Activated CD8-positive, alpha-beta memory T cell treated with anti-CD3 and anti-CD28 coated beads, Interleukin-2, amount 50 U/mL, for 4 hours (primary cell): ENCODE measurements at places on chromosomes 16 and 17.
A peak's percentile ranks its signal among the peaks of the same experiment; 100 is the strongest.

GRCh38 chr16:46629331-46630219 is 8.4 kb upstream of the SHCBP1 start:
- no peak for DNase-seq

GRCh38 chr16:2151188-2152091 is 3.0 kb downstream of the RAB26 start:
- DNase-seq, result no peak

- no peak for DNase-seq
Measured at GRCh38 chr17:82894389-82894788, 54.6 kb upstream of the ZNF750 start.

GRCh38 chr17:55652114-55652823 is 70.4 kb downstream of the TMEM100 start:
- DNase-seq, result no peak

GRCh38 chr16:49466529-49466831 is 92.9 kb downstream of the C16orf78 start:
- DNase-seq, result no peak

GRCh38 chr16:75341564-75342307 is 90.3 kb upstream of the BCAR1 start:
- no peak for DNase-seq

- no peak for DNase-seq
Measured at GRCh38 chr16:1900452-1900774, 17.8 kb downstream of the HS3ST6 start.

DNA sequence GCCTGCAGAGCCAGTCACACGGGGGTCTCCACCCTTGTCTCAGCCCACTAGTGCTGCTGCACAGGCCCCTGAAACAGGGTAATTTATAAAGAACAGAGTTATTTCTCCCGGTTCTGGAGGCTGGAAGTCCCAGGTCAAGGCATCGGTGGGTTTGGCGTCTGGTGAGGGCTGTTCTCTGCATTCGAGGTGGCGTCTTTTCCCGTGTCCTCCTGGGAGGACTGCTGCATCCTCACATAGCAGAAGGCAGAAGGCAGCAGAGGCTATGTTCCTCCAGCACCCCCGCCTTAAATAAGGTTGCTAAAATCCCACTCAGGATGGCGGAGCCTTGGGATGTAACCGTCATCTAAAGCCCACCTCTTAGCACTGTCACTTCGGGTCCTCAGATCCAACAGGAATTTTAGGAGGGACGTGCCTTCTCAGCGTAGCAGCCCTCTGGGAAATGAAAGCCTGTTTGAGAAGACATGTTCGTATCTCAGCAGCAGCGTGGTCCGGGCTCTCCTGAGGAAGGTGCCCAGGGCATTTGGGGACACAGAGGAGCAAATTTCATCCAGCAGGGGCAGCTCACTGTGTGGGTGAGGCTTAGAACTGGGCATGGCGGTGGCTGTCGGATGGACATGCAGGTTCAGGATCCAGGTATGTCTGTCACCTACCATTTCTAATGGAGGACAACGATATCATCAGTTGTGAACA is 221.6 kb upstream of the CHMP6 start:
- DNase-seq, result no peak

DNA sequence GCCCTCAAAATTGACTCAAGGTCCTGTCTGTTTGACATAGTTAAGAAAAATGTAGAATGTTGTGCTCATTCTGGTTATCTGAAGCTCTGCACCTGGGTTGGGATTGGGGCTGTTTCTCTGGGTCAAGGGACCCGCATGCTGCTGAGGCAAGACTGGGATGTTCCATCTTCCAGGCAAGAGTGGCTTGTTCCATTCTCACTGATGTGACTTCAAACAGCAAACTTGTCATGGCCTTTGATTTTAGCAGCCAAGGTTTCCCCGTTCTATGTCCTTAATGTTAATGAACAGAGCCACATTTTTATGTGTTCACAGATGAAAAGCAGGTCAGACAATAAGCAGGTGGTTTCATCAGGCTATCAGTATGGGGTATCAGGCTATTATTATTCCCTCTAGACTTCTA is 25.7 kb downstream of the ST6GALNAC1 start:
- DNase-seq, result no peak

DNA sequence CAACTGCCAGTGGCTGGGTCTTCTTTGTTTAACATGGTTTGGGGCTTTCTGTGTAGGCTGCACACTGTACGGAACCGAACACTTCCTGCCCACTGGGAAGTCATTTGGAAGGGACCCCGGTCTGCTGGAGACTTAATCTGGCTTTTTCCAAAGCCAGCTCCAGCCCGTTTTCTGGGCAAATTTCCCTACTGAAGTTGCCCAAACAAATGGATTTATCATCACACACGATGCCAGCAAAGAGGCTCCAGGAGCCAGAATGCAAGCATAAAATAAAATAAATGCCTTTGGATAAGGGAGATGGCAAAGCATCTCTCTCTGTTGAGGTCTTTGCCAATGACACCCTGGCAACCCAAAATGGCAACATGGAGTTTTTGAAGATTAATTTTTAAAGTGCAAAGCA is 259.9 kb upstream of the IRX3 start:
- no peak for DNase-seq

- no peak for DNase-seq
Measured at GRCh38 chr17:78174870-78175642, 6.7 kb downstream of the SYNGR2 start.

- DNase-seq, result no peak
Measured at GRCh38 chr17:16346721-16347271, 6.5 kb downstream of the CENPV start.

- no peak for DNase-seq
Measured at GRCh38 chr16:47197536-47198179, 53.9 kb upstream of the NETO2 start.

DNA sequence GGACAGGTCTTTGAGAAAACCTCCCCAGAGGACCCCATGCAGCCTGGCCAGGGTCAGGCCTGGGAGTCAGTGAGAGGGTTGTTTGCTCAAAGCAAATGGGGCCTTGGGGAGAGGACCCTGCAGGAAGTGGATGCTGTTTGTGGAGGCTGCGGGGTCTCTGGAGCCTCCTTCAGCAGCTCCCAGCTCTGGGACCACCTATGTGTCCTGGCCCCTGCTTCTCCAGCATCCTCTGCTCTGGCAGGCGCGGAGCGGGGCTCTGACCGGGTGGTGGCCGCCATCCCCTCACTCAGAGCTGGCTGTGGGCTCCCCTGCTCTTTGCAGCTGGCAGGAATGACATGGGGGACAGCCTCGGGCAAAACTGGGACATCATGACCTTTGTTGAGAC is 29.8 kb upstream of the CIBAR2 start:
- no peak for DNase-seq

- DNase-seq, result no peak
Measured at GRCh38 chr16:12450387-12450786, 353.3 kb downstream of the CPPED1 start.

DNA sequence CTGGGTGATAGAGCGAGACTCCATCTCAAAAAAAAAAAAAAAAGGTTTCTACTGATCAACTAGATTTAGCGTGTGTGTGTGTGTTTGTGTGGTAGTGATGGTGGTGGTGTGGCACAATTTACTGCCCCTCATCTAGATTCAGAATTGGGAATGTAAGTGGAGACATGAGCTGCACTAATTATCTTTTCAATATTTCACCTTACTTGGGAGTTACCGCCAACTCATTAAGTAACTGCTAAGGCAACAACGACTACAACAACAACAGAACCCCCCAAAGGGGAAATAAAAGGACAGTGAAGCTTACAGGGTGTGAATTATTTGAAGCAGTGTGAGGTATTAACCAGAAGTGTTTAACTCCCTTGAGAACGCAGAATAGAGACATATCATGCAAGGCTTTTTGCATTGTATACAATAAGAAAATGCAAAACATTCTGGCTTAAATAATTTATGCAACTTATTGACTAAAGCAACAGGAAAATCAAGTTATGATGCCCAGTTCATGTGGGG is 180.5 kb downstream of the SHISA9 start:
- no peak for DNase-seq

- DNase-seq, result no peak
Measured at GRCh38 chr17:53470626-53471025, 352.1 kb upstream of the KIF2B start.

DNA sequence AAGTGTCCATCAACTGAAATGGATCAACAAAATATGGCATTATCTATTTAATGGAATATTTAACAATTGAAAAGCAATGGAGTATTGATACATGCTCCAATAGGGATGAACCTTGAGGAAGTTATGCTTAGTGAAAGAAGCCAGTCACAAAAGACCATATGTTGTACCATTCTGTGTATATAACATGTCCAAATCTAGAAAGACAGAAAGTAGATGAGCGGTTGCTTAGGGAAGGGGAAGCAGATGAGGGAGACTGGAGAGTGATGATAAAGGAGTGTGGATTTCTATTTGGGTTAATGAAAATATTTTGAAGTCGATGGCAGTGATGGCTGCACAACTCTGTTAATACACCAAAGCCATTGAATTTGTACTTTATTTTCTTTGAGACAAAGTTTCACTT is 8.5 kb upstream of the ERN1 start:
- no peak for DNase-seq

GRCh38 chr17:56206351-56206750 is 53.1 kb downstream of the ANKFN1 start:
- DNase-seq, result no peak

DNA sequence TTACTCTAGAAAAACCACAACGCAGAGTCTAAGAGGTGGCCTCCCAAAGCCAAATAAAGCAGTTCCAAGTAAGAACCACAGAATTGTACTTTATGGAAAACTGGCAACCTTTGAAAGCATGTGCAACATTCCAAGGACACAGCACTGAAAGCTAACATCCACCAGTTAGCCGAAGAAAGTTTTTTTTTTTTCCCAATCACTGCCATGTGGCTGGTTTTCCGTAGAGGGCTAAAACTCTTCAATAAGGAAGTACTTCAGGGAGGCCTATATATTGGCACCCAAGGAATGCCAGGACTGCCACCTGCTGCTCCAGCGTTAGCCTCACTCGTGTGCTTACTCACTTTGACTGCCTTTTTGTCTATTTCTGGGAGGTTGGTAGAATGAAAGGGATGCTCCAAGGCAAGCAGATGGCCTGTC is 25.2 kb downstream of the CEP95 start:
- DNase-seq, result no peak

DNA sequence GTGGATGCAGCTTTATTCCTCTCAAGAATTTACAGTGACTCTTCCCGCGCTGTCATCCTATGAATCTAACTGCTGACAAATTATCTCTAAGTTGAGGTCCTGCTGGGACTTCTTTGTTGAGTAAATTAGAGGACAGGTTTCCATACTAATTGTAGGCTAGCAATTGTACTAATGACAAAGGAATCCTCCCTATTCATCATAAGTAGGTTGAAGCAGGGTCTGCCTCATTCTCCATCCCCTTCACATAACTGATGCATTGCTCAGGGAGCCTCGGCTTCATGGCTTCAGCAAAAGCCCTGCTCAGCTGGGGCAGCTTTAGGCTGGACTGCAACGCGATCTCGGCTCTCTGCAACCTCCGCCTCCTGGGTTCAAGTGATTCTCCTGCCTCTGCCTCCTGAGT is 83.1 kb upstream of the IRX6 start:
- no peak for DNase-seq

DNA sequence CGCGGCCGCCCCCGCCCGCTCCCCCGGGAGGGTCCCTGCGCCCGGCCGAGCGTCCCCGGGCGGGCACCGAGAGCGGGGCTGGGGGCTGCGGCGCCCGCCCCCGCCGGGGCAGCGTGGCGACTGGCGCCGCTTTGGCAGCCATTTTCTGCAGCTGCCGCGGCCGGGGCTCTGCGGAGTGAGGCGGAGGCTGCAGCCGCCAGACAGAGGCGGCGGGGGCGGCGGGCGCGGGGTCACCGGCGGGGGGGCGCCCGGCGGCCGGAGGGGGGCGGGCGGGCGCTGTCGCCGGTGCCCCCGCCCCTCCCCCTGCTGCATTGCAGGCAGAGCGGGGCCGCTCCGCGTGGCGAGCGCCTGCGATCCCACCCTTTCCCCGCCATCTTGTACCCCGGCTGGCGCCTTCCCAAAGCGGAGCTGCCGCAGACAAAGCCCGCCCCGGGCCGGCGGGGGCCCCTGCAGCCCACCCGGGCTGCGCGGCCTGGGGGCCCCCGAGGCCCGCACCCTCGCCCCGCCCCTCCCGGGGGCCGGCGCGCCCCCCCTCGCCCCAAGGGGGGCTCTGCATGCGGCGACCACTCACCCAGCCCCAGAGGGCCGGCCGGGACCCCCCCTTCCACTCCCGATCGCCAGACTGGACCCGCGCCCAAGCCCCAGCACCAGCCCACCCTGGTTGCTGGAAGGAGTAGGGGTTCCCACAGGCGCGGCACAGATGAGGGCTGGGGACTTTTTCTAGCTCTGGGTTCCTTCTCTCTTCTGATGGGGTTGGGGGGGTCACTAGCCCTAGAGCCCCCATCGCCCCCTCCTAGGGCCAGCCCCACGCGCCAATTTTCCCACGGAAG is 16.6 kb upstream of the CBX8 start:
- DNase-seq, result peak; percentile 32

DNA sequence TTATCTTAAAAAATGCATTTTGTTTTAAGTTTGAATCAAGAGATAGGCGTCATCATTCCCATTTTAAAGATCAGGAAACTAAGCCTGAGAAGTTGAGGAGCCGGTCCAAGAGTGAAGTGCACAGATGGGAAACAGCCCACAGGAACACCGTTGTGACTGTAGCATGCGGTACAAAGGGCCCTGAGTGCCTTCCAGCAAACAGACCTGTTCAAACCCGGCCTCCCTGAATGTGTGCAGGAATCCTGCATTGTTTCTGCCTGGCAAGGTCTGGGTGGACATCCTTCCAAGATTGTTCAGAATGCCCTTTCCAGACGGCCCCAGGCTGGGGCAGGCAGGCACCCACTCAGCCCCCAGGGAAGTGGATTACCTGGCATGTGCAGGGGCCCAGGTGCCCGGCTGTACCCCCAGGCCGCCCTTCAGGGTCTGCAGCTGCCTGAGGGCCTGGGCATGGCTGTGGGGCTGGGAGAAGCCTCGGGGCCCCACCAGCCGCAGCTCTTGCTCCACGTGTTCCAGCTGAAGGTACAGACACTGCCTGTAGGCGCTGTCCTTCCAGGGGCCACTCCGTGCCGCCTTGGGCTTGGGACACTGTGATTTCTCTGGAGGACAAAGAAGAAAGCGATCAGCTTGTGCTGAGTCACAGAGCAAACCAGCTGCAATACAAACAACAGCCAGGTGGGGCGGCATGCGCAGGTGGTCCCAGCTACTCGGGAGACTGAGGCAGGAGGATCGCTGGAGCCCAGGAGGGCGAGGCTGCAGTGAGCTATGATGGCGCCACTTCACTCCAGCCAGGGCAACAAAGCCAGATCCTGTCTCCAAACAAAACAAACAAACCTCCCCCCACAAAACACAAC is 45.0 kb upstream of the GCSH start:
- no peak for DNase-seq

- no peak for DNase-seq
Measured at GRCh38 chr16:50800074-50800473, 58.2 kb downstream of the CYLD start.

DNA sequence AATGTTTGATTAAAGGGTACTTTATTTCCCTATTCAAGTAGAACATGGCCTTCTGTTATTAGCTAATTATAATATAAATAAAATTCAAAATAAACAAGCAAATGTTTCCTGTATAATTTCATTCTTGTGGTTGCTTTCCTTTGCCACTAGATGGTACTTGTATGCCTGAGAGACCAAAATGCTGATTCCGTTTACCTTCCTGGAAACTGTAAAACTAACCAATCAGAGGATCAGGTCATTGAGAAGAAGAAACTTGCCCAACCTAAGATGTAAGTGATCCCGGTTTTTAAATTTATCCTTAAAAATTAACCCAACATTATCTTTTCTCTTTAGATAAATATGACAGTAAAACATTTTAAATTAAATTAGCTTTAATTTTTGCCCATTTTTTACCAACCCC is 8.1 kb upstream of the ABCA5 start:
- DNase-seq, result no peak
